ENCODE measurements at places on chromosomes 16 and 17.
A peak's percentile ranks its signal among the peaks of the same experiment; 100 is the strongest.

- no peak for DNase-seq
Measured at GRCh38 chr16:47129755-47130435, 13.8 kb downstream of the NETO2 start.

GRCh38 chr17:5391678-5392077 lies 27.8 kb downstream of the NUP88 start:
- no peak for DNase-seq

- no peak for DNase-seq
Measured at GRCh38 chr17:65097110-65097509, 40.1 kb upstream of the RGS9 start.

- peak; percentile 85 for DNase-seq
Measured at GRCh38 chr16:2009791-2010510, at the start of gene ZNF598. ZNF598 (minus strand) TSS chr16:2009821.

- no peak for DNase-seq
Measured at GRCh38 chr16:57689762-57690558, 4.6 kb upstream of the DRC7 start.

GRCh38 chr17:62049299-62049698 lies 15.8 kb downstream of the MED13 start:
- no peak for DNase-seq

- no peak for DNase-seq
Measured at GRCh38 chr16:53974484-53975080, 270.6 kb downstream of the FTO start.

- DNase-seq, result no peak
Measured at GRCh38 chr17:36523113-36523512, 11.6 kb downstream of the MYO19 start.

GRCh38 chr16:30184096-30184890 lies 891 bp downstream of the CORO1A start:
- peak; percentile 7 for DNase-seq
